ENCODE measurements at places on chromosomes 11 and 22.

GRCh38 chr11:57936050-57936418 is 87.6 kb upstream of the OR9Q1 start:
- no peak for DNase-seq

DNA sequence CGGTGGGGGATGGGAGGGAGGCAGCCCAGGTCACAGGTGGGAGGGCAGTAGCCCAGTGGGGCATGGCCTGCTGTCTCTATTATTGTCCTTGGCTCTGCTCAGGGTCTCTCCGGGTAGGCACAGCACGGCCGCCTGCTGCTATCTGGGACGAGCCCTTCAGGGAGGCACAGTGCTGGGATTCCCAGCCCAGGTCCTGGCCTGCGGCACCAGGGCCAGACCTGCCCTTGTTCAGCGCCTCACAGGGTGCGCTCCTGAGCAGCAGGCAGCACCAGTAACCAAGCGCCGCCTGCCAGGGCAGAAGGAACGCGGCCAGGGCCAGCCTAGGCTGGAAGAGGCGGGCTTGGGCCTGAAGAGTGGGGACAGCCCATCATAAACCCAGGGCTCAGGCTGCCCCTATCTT is 151.0 kb downstream of the MPPED1 start:
- no peak for DNase-seq

- DNase-seq = no peak
These were observed 205.5 kb downstream of the CCT8L2 start for GRCh38 chr22:16387088-16387487.

DNA sequence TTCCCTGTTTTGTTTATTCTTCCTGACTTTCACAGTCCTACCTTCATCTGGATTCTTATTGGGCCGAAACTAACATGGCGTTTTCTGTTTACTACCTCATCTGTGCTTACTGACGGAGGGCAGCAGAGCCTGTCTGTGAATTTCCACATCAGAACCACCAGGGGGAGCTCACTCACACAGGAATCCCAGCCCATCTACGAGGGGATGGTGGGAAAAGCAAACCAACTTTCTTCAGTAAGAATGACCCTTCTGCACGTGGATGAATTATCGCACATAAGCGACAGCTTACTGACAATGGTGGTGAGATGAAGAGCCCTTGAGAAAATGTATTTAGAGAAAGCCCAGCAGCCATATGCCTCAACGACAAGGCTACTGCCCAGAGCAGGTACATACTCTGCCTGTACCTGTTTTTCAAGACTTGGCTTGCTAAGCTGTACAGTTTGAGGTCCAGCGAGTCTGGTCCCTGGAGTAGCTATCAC is 42.5 kb downstream of the LARGE2 start:
- DNase-seq = peak; percentile 26

DNA sequence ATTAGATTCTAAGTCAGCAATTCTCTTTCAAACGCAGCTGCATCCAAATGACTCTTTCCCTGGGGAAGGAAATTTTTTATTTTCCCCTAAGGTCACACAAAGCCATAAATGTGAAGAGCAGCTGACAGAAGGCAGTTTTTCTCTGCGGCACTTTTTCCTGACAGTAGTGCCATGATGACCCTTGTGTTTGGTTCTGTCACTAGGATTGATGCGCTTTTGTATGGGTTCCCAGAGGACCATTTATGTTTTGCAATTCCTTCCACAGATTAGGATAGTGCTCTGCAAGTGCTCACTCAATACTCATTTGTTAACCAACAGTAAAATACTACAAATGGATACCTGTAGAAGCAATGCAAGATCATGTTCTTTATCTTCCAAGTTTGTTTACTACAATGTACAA is 359.6 kb upstream of the CTSC start:
- no peak for DNase-seq

DNA sequence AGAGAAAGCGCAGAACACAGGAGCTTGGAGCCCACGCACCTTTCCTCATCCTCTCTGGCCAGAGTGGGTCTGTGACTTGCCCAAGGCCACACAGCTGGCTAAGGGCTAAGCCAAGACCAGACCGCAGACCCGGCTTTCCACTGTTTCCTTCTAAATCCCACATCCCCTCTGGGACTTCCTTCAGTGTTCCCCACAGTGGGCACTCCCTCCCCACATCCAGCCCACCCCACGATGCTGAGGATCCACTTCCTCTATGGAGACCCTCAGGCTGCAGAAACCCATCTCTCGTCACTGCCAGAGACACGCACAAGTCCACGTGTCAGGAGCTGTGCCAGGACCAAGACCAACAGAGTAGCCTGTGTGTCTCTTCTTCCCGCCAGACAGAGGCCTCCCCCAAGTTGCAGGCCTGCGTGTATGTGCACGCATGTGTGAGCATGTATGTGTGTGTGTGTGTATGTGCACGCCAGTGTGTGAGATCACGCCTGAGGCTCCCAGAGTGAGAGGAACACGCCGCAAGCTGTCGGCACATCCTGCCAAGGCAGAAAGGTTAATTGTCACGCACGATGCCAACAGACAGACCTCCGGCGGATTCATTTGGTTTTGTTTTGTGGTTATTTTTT is 21.6 kb downstream of the PDGFB start:
- DNase-seq = no peak

- DNase-seq = no peak
These were observed 1.4 kb downstream of the PCF11 start for GRCh38 chr11:83158357-83158786.

DNA sequence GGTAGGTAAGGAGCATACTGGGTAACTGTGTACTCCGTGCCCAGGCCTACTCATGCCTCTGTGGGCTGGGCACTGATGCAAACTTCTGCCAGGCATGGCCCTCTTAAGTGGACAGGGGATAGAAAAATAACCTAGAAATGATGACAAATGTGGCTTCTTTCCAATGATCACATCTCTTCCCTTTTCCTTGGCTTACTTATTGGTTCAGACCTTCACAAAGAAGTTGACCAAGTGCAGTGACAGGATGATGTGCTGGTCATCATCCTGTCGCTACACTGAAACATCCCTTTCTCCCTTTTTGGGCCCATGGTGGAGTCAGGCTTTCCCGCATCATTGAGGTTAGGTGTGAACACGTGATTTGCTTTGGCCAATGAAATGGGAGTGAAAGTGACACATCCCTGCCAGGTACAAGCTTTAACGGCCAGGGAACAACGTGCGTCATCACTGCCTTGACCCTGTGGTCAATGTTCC is 31.8 kb upstream of the APOBEC3A start:
- no peak for DNase-seq

GRCh38 chr11:67652965-67653845 is 2.7 kb upstream of the ACY3 start:
- DNase-seq = no peak

DNA sequence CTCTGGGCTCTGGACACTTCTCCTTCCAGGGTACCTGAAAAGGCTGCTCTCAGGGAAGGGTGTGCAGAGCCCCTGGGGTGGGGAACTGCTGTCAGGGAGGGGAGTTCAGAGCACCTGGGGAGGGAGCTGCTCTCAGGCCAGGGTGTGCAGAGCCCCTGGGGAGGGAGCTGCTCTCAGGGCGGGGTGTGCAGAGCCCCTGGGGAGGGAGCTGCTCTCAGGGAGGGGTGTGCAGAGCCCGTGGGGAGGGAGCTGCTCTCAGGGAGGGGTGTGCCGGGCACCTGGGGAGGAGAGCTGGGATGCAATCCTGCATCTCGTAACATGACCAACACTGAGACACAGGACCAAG is 764.2 kb downstream of the BRD1 start:
- DNase-seq = no peak

- DNase-seq = no peak
These were observed 340.0 kb downstream of the SHANK2 start for GRCh38 chr11:70912226-70912840.

- DNase-seq = no peak
These were observed 6.9 kb downstream of the PLET1 start for GRCh38 chr11:112253605-112254242.

GRCh38 chr11:1335811-1336761 is 26.7 kb upstream of the TOLLIP start:
- peak; percentile 41 for DNase-seq

GRCh38 chr11:108115500-108116140 is 5.7 kb upstream of the ACAT1 start:
- no peak for DNase-seq

All from stimulated activated CD8-positive, alpha-beta memory T cell treated with anti-CD3 and anti-CD28 coated beads, Interleukin-7, amount 100 ng/mL, for 4 hours (primary cell).